Chondrocyte (in vitro differentiated cells): ENCODE measurements at places on chromosomes 4 and X. TPM values are rescaled to one million over a fixed set of nuclear protein-coding genes. Genes with fewer than 3 reads are reported as not detected.

The VEGFC gene
- 11.1 to 25.2 TPM (median 13.5 TPM) in 3 replicates for total RNA-seq

The NMU gene
- 0.80 to 1.5 TPM in 2 of 3 replicates, not detected in the other for total RNA-seq

The FAM47B gene
- total RNA-seq, result not detected in 3 replicates

The DCLK2 gene
- total RNA-seq, result 17.7 to 20.0 TPM (median 18.7 TPM) in 3 replicates

The PPP1R2C gene
- total RNA-seq, result not detected in 3 replicates

The GLRA3 gene
- total RNA-seq, result not detected in 3 replicates

The GAGE2A gene
- not detected in 3 replicates for total RNA-seq

The ITIH6 gene
- total RNA-seq, result 0.08 to 0.15 TPM in 2 of 3 replicates, not detected in the other

The TMEM47 gene
- total RNA-seq, result 63.7 to 65.6 TPM (median 64.1 TPM) in 3 replicates

The ATP1B4 gene
- total RNA-seq, result not detected in 3 replicates

The SLITRK4 gene
- total RNA-seq, result 0.82 to 2.4 TPM (median 2.1 TPM) in 3 replicates

The CCKAR gene
- not detected in 3 replicates for total RNA-seq

The GRPR gene
- total RNA-seq, result 0.17 to 0.23 TPM in 2 of 3 replicates, not detected in the other

The TBC1D25 gene
- total RNA-seq, result 15.7 to 18.9 TPM (median 18.8 TPM) in 3 replicates

The AREG gene
- total RNA-seq, result not detected in 3 replicates

The CPLX1 gene
- total RNA-seq, result not detected in 3 replicates

The SLC2A9 gene
- 0.72 to 0.95 TPM in 2 of 3 replicates, not detected in the other for total RNA-seq

The FHIP1A gene
- 1.7 to 4.8 TPM (median 1.8 TPM) in 3 replicates for total RNA-seq

The FGF2 gene
- 25.0 to 26.2 TPM (median 25.1 TPM) in 3 replicates for total RNA-seq

The HOPX gene
- total RNA-seq, result 2.0 to 2.7 TPM in 2 of 3 replicates, not detected in the other

The MAGEC3 gene
- not detected in 3 replicates for total RNA-seq

The CFAP299 gene
- total RNA-seq, result 0.52 TPM in 1 of 3 replicates, not detected in the others

The TBC1D19 gene
- total RNA-seq, result 12.4 to 19.7 TPM (median 14.4 TPM) in 3 replicates

The SMIM10 gene
- 2.7 to 4.7 TPM (median 3.1 TPM) in 3 replicates for total RNA-seq

The CXorf51A gene
- not detected in 3 replicates for total RNA-seq

The ASB9 gene
- not detected in 3 replicates for total RNA-seq

The NEUROG2 gene
- total RNA-seq, result not detected in 3 replicates
